T-helper 17 cell (primary cell): ENCODE measurements at places on chromosomes 3 and 15. TPM values are rescaled to one million over a fixed set of nuclear protein-coding genes. Genes with fewer than 3 reads are reported as not detected.

The FETUB gene
- not detected for total RNA-seq

The RETNLB gene
- not detected for total RNA-seq

The ARHGEF26 gene
- not detected for total RNA-seq

The MST1R gene
- total RNA-seq: 1.7 TPM

GRCh38 chr3:59612444-59612715 is 562.6 kb upstream of the CFAP20DC start:
- no peak for DNase-seq

GRCh38 chr3:186307594-186308221 is 54.3 kb downstream of the DGKG start:
- no peak for DNase-seq

DNA sequence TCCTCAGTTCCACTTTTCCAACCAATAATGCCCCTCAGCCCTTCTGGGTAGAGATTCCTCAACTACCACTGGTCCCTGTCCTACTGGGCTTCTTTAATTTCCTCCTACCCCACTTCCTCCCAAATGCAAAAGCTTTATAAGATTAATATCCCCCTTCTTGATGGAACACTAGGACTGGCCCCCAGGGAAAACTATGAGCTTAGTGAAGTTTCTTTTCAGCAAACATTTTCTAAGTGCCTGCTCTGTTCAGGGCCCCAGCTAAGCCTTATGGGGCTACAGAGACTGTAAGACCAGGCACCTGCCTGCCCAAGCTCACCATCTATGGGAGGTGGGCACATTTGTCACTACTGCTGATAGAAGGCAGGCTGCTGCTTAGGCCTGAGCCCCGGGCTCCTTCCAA is 79.4 kb downstream of the RPLP1 start:
- DNase-seq: no peak

- no peak for DNase-seq
Measured at GRCh38 chr15:63523306-63523990, 19.1 kb downstream of the USP3 start.

DNA sequence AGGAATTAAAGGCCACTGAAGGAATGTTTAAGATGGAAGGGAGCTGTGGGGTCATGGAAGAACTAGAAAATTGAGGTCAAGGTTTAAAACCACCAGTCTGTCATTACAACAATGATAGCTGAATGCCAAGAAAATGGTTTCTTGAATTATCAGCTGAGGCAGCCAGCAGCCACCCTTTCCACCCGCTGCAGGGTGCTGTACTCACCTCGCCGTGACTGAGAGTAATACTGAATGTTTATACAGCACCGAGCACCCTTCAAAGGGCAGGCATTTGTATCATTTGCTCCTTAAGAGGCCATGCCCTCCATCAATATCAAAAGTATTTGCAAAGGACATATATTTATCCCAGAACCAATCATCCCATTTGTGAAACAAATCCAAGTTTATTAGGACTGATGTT is 402.8 kb downstream of the VPS13C start:
- no peak for DNase-seq

DNA sequence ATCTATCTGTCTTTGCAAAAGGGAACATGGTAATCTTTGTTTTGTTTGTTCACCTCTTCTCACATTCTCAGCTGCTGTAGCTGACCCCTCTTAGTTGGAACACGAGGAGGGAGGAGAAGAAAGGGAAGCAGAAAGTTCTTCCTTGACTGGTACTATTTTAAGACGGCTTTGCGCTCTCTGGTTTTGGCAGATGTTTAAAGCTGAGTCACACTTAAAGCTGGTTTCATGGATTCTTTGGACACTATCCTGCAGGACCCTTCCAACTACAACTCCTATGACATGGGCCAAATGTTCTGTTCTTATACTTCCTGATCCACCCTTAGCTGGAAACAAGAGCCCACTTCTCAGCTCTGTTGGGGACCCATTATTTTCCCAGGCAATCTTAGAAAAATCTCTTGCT is 40.6 kb upstream of the FXR1 start:
- no peak for DNase-seq
